ENCODE measurements at places on chromosomes 4 and X. TPM values are rescaled to one million over a fixed set of nuclear protein-coding genes. Genes with fewer than 3 reads are reported as not detected.

DNA sequence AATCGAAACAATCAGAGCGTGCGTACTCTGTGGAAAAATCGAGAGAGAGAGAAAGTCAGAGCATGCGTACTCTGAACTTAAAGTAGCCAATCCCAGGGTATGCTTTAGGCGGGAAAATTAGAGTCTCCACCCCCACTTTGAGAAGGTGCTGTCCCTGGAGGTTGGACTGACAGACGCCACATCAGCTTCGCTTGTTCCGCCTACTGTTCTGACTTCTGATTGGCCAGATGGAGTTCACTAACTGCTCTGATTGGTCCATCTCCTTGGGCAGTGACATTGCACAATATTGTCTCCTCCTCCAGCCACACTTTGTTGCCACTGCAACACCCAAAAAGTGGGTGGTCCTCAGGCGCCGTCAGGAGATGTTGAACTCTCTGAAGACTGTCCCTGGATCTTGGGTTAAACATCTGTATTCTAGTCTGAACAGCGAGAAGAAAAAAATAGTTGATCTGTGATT, at the start of gene SSX5:
Gene SSX5, minus strand, starts transcription at position 51 of the 457 bp plus-strand sequence. CDS start 1,437 bp downstream, outside the sequence.
- no peak for DNase-seq

GRCh38 chrX:42119076-42119475, 195.7 kb upstream of the CASK start:
- no peak for DNase-seq

- DNase-seq: no peak
Measured at GRCh38 chr4:20813700-20814099, 113.4 kb downstream of the PACRGL start.

DNA sequence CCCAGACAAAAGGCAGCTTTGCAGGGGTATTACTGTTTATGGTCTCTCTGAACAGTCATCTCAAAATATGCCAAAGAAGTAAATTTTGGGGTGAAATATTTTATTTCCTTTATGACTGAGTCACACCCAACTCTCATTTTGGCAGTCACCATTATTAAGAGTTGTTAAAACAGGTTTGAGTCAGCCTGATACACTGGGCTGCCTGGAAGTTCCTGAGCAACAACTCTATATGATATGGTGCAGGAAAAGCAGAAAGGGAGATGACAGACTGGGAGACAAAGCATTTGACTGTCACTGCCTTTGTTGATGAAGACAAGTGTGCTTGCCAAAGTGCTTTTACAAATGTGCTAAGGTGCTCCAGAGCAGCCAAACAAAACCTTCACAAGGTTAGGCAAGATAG, 1263.5 kb downstream of the PCDH7 start:
- no peak for DNase-seq

DNA sequence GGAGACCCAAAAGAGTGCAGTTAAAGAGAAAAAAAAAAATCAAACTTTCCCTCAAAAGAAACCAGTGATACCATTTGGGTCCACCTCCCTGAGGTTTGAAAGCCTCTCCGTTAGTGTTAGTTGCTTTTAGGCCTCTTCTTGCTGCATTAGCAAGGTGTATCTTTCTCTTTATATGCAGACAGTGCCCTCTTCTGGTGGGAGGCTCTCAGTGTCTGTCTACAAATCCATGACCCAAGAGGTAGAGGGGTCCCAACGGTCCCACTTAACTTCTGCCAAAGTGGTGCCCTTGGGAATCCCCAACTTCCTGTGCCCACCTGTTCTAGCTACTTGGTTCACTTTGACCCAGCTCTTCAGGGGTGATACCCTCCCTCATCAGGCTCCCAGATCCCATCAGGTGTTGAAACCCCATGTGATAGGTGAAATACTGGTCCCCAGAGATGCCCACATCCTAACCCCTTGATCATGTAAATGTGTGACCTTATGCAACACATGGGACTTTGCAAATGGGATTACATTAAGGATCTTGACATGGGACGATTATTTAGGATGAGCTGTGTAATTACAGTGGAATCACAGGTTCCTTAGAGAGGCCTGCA, 63.7 kb upstream of the CD99 start:
- DNase-seq: no peak

- no peak for DNase-seq
Measured at GRCh38 chr4:140602714-140603113, 34.0 kb upstream of the UCP1 start.

DNA sequence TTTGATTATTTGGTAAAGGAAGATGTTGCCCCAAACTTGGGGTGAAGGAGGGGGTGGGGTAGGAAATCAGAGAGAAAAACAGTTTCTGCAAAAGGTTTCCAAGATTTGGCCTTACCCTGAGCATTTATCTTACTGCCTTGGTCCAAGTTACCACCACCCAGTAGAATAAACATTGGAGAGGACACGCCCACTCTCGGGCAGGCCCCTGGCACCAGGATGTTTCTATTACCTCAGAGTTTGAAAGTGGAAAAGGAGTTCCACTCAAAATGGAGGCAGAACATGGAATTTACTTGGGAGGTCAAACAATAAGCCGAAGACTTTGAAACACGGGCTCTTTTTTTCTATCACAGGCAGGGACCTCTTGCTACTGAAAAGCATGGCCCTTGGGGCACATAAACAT, 113.7 kb downstream of the CHRNA9 start:
- no peak for DNase-seq

ABLIM2 gene
- total RNA-seq: 15.5 TPM

DNA sequence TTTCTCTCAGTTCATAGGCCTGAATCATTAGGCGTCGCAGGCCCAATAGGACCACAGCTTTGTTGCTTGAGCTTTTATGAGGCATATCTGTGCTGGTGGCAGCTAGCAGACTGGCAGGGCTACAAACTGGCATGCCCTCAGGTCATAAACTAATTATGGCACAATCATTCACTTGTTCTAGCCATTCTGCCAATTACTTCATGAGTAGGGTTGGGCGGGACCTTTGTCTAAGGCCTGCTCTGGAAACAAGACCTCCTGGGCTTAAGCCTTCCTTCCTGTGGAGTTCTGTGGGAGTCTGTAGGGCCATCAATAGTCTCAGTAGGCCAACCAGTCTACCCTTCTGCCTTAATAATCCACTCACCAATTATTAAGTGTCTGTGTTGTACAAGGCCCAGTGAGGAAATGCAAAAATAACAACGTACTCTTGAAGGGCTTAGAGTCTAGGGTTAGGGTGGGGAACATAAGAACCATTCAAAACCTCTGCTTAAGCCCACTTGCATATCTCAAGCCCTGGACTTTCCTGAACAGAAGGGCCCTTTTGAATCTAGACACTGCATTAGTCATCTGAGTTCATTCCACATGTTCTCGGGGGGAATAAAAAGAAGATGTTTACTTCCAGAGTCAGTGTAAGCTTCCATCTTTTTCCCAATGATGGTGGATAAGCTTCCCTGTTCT, 44.5 kb downstream of the SHROOM4 start:
- no peak for DNase-seq

DNA sequence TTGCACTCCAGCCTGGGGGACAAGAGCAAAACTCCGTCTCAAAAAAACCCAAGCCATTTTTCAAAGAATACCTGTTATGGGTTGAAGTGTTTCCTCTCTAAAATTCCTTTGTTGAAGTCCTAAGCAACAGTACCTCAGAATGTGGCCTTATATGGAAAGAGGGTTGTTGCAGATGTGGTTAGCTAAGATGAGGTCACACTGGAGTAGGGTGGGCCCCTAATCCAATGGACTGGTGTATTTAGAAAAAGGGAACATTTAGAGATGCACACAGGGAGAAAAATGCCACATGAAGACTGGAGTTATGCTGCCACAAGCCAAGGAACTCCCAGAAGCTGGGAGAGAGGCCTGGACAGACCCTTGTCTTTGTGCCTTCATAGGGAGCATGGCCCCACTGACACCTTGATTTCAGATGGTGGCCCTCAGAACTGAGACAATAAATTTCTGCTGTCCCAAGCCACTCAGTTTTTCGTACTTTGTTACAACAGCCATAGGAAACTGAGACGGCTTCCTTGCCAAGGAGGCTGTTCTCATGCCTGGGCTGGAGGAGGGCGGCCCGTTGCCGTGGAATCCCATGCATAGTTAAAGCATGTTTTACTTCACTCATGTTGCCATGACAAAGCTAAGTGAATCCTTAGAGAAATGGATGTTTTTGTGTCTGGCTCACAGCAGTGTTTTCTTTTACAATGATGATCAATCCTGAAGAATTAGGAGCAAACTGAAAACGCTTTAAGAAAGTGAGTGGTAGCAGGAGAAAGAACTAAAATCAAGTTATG, 16.5 kb downstream of the TRAPPC2 start:
- DNase-seq: no peak

CXCL13 gene
- total RNA-seq: not detected
